CD4-positive, alpha-beta T cell treated with Interleukin-6 at 100 ng/mL for 8 hours (primary cell): ENCODE measurements at places on chromosomes 7 and 10.

- DNase-seq, result peak; percentile 30
Measured at GRCh38 chr7:155815332-155816191, 3.3 kb upstream of the SHH start.

DNA sequence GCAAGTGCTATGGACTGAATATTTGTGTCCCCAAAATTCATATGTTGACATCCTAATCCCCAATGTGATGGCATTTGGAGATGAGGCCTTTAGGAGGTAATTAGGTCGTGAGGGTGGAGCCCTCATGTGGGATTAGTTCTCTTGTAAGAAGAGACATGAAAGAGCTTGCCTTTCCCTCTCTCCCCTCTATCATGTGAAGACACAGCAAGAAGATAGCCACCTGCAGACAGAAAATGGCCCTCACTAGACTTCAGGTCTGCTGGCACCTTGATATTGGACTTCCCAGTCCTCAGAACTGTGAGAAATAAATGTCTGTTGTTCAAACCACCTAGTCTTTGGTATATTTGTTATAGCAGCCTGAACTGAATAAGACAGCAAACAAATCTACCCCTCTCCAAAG is 75.1 kb upstream of the TBX20 start:
- no peak for DNase-seq

GRCh38 chr7:95322854-95323253 is 1.5 kb downstream of the PON1 start:
- DNase-seq, result no peak

- DNase-seq, result no peak
Measured at GRCh38 chr10:1807924-1808323, 70.6 kb upstream of the ADARB2 start.

DNA sequence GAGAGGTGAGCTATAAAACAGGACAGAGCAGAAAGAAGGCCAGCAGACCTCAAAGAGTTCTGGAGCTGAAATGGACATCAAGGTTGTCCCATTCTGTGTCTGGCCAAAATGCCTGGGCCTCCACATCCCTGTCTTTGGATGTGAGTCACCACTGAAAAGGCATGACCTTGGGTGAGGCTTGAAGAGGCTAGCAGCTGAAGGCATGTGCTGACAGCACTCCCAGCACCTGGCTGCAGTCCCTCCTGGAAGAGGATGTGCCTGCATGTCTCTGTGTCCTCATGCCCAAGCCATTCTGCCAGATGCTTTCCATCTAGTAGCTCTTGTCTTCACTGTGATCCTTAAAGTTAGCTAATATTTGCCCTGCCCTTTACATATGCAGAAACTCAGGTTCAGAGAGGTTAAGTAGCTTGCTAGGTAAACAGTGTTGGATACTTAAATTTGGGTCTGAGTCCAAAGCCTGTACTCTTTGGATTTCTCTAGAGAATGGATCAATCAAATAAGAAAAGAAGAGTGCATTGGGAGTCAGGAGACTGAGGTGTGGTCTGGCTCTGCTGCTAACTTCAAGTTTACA is 35.8 kb downstream of the HECW1 start:
- no peak for DNase-seq

GRCh38 chr10:56116684-56117083 is 244.4 kb downstream of the ZWINT start:
- no peak for DNase-seq

GRCh38 chr7:155986497-155987160 is 174.4 kb upstream of the SHH start:
- DNase-seq, result no peak

- no peak for DNase-seq
Measured at GRCh38 chr7:38448584-38449234, 175.3 kb upstream of the TARP start.

DNA sequence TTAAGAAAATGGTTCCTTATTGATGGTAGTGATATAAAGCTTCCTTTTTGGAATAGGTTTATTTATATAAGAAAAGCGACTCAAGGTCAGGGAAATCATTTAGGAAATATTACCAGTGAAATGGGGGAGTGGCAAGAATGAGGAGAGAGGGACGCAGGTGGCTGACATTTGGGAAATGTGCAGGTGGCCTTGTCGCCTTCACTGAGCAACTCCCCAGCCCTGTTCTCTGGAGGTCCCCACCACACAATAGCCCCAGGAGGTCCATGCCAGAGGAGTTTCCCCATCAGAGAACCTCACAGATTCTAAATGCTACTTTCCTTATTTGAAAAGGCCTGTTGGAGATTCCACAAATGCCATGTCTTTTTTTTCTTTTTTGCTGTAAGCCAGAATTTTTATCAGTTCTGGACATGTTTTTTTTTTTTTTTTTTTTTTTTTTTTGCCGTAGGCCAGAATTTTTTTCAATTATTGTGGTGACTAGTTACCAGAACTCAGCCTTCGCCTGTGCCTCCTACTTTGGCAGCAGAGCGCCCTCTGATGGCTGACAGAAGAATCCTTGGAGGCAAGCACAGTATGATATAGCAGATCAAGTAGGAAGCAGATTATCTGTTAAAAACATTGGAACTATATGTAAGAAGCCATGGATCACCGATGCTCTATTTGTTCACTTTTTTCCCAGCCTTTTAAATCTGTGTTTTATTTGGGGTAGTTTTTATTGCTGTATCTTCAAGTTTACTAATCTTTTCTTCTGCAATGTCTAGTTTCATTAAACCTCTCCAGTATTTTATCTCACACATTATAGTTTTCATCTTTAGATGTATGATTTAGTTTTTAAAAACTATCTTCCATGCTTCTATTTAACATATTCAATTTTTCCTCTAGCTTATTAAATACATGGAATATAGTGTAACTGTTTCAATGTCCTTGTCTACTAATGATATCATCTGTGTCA is 18.6 kb downstream of the OPALIN start:
- DNase-seq, result peak; percentile 45

DNA sequence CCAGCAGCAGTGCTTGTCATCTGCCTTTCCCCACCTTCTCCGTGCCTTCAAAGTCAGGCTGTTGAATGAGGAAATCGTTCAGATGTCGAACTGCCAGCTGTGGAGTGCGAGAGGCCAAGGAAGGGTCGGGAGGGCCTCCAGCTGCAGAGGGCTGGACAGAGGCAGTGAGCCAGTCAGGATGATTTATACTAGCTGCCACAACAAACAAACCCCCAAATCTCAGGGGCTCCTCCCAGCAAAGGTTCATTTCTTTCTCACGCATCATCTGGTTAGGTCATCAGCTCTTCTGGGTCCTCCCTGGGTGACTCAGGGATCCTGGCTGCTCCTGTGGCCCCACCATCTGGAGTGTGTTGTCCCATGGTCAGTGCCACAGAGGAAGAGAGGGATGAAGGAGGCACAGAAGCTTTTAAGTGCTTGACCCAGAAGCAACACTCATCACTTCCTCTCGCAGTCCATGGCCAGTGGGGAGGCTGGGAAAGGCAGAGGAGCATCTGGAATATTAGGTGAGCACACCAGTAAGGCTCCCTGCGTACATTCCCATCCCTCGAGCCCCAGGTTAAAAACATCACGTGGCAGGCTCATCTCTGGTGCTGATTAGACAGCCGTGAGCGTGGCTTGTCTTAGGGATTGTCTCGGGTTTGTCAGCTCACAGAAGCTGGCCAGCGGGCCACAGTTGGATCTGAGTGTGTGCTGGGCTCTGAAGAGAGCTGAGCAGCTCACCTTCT is 140.7 kb downstream of the RGS10 start:
- DNase-seq, result no peak

DNA sequence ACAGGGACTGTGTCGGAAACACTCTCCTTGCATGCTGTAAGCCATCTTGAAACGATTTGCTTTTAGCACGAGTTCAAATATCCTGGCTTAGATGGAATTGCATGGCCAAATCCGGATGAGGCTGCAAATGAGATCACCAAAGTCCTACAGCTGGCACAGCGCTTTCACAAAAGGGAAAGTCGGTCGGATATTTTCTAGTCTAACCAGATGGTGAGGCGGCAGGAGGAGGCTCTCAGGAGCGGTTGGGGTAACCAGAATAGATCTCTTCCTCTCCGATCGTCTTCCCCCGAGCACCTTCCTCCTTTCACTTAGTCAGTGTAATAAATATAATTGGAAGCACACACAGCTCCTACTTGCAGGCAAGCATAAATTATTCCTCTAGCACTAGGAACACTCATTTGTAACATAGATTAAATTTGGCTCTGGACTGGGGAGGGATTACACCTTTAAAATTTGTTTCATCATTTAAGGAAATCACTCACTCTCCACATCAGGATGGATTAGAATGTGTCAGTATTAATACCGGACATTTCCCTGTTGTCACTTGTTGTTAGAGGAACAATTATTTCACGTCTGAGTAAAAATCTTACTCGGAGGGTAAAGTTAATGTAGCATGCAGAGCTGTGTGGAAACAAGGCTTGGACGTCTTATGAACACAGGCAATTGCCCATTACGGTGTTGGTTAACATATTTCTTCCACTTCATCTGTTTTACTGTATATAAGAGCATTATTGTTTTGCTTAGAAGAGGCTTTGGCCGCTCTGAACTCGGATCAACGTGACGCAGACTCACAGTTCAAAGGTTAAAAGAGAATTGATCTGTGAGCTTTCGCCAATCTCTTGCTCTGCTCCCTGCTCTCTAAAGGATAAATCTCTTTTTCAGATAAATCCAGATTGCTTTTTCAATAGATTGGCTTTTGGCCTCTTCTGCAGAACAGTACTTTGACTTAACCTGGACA is 857.9 kb downstream of the TYW1 start:
- DNase-seq, result no peak

DNA sequence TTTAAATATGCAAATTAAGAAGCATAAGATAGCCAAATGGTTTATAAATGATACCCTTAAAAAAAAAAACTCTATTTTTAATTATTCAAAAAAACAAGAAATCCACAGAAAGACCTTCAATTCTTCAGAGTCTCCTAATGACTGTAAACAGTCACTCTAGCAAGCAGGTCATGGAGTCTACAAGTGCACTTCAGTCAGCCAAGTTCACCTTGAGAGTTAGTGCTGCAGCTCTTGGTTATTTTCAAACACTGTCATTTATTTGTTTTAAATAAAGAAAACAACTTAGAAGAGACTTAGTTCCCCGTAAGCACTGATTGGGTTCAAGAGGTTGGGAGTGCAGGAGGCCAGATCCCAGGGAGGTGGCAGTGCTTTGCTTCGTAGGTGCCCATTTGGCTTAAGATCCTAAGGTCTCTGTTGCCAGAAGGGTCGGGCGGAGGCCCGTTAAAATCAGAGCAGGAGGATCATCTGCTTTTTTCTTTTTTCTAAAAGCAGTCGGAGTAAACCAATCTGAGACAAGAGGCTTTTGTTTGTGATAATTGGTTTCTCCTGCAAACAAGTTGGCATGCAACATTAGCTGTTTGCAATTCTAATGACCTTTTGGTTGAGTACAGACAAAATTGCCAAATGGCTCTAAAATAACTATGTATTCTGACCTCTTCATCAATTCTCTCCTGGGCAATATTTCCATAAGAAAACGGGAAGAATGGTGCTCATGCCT is 86.4 kb upstream of the ELMO1 start:
- DNase-seq, result no peak

- DNase-seq, result peak; percentile 74
Measured at GRCh38 chr7:100516135-100516812, 22.7 kb upstream of the AGFG2 start.

DNA sequence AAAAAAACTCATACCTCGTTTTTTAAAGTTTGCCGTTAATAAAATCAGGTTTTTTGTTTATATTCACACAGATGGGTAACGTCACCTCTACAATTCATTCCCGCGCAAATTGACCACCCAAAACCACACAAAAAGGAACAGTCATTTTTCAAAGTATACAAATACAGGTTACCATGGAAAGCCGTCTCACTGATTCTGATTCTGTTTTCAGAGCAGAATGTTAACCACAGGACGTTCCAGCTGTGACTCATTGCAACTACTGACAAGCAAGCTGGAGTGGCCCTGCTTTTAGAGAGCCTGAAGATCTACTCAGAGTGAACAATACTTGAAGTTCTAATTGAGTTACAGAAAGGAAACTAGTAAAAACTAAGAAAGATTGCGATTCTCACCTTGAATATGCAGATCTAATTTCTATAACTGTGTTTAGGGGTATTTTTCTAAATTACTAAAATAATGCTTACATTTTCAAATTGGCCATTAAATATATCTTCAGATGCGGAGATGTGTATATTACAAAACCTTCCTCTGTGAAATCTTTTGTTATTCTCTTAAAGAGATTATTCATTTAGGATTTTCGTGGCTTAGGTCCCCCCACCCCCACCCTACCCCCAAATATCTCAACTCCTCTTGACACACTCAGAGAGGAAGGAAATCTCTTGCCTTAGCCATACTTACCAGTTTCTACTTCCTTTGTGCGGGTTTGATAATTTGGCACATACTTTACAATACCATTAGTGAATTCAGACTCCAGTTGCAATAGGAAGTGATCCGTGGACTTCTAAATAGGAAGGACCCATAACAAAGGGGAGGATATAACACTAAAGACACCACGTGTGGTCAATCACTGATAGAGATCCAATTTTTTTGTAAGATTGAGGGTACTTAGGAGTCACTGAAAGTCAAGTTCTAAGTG is 106.0 kb downstream of the CUBN start:
- peak; percentile 87 for DNase-seq

GRCh38 chr10:116712519-116712918 is 29.8 kb downstream of the HSPA12A start:
- DNase-seq, result no peak

DNA sequence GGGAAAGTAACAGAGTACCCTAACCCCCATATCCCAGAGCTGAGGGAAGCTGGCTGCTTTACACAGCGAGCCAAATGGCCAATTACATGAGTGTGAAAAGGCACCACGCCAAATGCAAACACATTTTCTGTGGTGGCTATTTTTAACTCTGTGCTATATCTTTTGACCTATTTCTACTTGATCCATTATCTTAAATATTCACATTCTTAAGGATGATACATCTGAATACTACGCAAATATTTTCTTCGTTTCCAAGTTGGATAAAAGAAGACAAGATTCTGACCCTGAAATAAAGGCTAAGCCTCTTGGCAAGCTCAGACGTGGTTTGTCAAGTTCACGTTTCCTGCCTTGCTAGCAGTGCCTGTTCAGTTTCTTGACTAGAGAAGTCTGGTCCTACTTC is 146.7 kb upstream of the TMEM196 start:
- DNase-seq, result no peak

DNA sequence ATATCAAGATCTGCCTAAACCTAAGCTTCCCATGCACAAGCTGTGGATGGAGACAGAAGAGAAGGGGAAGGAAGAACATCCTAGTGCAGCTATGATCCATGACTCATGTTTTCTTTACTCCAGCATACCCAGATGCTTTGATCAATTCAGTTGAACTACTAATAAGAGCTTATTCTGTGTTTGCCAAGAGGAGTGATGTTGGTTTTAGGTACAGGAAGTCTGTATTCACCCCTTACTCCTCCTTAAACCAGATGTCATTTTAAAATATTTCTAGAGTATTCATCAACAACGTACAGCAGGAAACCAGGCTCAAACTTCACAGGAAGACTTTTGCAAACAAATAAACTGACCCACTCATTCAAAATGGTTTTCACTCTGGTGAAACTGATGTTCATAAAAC is 29.2 kb downstream of the PANK1 start:
- no peak for DNase-seq

DNA sequence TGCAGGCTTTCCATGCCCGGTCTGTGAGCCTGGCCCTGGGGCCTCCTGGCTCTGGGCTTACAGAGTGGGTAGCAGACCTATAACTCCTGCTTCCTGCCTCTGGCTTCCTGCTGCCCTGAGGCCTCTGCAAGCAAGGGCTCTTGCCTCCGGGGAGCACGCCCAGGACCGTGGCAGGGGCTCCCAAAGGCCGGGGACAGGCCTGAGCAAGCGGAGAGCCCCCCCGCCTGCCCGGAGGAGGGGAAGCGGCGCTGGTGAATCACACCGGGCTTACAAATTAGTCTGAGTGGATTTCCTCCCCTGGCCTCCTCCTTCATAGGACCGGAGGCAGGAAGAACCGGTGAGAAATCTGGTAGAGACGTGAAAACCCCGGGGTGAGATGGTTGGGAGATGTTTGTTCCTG is 1.5 kb upstream of the MYL10 start:
- no peak for DNase-seq
